ENCODE measurements at places on chromosomes 2 and 18.

- no peak for DNase-seq
Observed at GRCh38 chr2:44033947-44034346, 38.2 kb upstream of the LRPPRC start.

- no peak for DNase-seq
Observed at GRCh38 chr18:74251297-74252038, 40.3 kb downstream of the CYB5A start.

DNA sequence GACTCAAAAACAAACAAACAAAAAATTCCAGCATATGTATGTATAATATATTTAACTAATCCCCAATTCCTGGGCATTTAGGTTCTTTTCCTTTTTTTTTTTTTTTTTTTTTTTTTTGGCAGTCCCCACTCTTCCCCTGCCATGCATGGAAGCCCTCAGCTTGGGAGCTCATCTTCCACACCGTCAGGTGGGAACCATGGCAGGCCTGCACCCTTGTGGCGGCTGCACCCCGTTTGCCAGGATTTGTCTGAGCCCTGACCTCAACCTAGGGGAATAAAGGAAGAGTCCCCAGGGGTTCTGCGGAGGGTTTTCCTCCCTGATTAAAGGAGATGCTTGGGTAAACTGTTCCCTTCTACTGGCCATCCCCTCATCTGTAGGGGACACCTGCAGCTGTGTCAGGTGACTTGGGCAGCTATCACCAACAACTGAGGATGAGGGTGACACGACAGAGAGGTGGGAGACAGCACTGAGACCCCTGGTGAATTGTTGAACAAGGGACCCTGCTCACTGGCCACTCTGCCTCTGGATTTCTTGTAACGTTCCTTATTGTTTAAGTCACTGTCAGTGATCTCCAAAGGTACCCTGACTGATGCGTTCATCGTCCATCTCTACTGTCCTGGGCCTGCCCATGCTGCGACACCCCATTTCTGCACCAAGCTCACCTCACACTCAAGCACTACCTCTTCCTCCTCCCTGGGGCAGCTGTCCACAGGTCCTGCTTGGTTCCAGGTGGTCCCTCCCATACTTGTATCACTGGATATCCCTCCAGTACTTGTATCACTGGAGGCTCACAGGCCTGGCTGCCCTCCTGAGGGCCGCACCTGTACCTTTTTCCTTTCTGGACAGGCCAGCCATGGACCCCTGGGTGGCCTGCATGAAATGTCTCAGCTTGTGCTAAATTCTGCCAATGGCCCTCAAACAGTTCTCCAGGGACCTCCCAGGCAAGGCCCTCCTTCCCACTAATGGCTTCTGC lies 14.5 kb downstream of the TMEM185B start:
- no peak for DNase-seq

DNA sequence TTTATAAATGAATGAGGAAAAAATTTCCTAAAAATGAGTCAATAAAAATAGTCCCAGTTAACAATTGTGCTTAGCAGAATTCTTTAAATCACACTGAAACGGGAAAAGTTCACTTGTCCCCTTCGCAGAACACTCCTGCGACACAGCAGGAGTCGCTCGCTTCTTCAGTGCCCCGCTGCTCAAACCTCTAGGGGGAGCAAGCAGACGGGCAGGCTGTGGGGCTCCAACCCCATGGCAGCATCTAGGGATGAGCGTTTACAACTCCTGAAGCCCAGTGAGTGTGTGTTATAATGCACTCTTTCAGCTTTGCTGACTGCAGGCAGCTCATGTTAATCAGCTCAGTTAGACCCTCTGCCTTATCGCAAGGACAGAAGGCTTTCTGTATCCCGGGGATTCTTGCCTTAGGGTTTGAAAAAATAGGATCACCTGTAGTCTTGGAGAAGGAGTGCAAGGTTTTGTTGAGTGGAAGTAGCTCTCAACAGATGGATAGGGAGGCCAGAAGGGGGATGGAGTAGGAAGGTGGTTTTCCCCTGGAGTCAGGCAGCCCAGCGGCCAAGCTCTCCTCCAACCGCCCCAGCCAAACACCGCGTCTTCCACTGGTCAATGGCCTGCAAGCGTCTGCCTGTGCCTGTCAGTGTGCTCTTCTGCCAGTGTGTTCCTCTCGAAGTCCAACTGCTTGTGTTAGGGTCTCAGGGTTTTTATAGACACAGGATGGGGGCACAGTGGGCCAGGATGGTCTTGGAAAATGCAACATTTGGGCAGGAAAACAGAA lies 1977.7 kb upstream of the LRRTM1 start:
- DNase-seq = no peak

GRCh38 chr2:196195302-196195701 lies 23.9 kb upstream of the STK17B start:
- DNase-seq = no peak

- no peak for DNase-seq
Observed at GRCh38 chr2:71471276-71471675, 17.9 kb downstream of the DYSF start.

DNA sequence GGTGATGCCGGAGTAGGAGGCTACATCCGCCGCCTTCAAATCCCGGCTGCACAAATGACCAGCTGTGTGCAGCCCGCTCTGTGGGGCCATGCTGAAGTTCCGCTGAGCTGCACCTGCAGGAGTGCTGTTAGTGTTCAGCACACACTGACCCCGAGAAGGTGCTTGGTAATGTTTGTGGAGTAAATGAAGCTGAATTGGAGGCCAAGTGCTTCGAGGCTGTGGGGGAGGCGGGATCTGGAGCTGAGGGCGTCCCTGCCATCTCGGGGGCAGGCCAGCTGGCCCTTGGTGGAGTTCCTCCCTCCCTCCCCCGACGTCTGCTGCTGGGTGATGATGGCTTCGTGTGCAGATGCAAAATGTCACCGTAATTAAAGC lies 23.2 kb downstream of the KCNF1 start:
- DNase-seq = no peak

- DNase-seq = no peak
Observed at GRCh38 chr2:182611009-182611408, 105.0 kb upstream of the DNAJC10 start.

GRCh38 chr2:218849721-218850120 lies 9.9 kb upstream of the WNT6 start:
- no peak for DNase-seq

DNA sequence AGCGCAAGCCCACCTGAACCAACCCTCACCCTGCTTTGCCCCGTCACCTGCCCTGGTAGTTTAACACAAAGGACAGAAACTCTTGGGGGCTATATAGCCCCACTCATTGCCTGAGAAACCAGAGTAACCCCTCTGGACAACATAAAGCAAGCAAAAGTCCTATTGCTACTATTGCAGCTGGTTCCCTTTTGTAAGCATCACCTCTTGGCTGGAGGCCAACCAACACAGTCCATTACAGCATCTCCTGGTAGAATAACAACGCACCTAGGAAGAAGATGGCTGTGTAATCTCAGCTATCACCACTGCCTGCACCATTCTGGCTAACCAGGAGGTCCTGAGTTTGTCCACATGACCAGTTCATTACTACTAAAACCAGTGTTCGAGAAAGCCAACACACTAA lies 36.4 kb downstream of the FLACC1 start:
- no peak for DNase-seq

DNA sequence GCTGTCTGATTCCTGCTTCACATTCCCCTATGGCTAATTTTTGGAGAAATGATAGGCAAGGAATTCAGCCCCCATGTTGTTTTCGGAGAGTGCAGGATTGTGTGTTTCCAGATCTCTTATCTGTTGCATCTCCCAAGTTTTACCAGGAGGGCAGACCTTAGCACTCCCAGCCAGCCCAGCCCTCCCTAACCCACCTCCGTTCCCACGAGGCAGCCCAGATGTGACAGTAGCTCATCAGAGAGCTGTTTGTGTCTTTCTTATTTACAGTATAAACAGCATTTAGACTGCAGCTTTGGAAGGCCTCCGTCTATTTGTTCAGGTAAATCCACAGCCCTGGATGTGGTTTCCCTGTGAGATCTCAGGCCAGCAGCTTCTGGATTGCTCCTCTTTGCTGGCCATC lies 91.6 kb downstream of the THNSL2 start:
- no peak for DNase-seq

- no peak for DNase-seq
Observed at GRCh38 chr18:58310517-58310916, 266.5 kb downstream of the NEDD4L start.

- DNase-seq = no peak
Observed at GRCh38 chr2:69195706-69196105, 182.7 kb downstream of the ANTXR1 start.

- no peak for DNase-seq
Observed at GRCh38 chr18:26543373-26543772, 5.0 kb downstream of the KCTD1 start.

GRCh38 chr2:128196471-128196931 lies 105.5 kb downstream of the UGGT1 start:
- DNase-seq = no peak

DNA sequence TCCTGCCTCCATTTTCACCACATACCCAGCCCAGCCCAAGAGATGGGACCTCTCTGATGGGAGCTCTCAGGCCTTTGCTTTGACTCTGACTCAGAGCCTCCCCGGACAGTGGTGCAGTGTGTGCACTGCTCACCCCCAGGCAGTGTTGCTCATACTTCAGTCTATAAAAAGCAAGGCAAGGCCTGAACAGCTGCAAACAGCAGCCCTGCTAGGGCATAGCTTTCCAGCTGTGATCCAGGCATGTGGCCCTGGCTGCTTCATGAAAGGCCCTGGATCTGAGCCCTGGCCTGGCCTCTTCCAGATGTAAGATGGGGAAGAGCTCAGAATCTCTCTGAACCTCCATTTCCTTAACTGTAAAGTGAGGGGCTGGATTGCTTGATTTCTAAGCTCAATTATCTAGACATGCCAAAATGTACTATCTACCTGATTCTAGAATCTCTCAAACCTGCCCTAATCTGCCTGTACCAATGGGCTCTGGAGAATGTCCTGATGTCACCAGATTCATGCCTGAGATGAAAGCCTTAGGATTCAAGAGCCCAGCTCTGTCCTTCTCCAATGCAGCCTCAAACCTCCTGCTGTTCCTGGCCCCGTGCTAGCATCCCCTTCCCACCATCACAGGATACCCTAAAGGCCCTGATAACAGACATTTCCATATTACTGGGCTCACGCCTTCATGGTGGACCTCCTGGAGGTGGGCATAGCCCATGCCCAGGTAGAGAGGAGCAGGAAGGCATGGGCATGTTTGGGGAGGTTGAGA lies 206.9 kb downstream of the ARL4C start:
- peak; percentile 44 for DNase-seq

- DNase-seq = no peak
Observed at GRCh38 chr18:36808681-36809080, 20.1 kb downstream of the TPGS2 start.
